Sigmoid colon (tissue), 7 donors: ENCODE measurements at places on chromosomes 2 and 18. TPM values are rescaled to one million over a fixed set of nuclear protein-coding genes. Genes with fewer than 3 reads are reported as not detected.
A peak's percentile ranks its signal among the peaks of the same experiment; 100 is the strongest.

DNA sequence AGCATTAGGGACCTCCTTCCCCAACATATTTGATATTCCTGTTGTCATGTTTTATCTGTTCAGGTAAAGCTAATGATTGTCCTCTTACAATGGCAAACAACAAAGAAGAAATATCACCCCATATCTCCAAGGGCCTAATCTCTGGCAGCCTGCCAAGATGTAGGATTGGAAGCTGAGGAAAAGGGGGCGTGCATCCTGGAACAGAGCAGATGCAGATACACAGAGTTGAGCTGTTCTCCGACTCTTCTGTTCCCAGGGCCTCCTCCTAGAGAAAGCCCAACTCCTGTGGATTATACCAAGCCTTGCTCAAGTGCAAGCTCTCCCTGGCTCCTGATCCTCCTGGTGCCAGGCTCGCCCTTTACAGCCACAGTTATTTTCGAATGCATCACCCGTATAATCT lies 35.2 kb upstream of the CD207 start:
- no peak for DNase-seq

The ARHGAP28 gene
- 4.3 TPM for total RNA-seq

DNA sequence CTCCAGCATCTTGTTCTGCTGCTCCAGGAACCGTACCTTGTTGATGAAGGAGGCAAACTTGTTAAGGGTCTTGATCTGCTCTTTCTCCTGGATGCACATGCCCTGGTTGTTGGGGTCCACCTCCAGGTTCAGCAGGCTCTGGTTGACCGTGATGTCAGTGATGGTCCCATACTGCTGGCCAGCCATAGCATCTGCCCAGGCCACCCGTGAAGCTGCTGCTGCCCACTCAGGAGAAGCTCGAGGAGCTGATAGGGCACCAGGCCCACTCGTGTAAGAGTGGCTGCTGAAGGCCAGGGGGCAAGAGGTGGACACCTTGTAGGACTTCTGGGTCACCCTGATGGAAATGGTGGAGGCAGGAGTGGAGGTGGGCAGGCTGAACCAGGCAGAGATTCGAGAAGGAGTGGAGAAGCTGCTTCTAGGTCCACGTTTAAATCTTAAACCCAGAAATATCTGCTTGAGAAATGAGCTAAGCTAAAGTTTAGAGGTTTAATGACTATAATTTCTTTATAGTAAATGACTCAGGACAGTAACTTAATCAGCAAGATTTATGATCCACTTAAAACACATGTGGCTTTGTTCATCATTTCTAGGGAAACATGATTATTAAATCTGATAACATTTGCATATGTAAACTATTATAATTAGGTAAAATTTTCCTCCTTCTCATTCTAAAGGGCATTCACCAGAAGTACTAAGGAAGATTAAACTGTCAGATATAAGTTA lies 358.7 kb upstream of the SETBP1 start:
- DNase-seq = no peak

- DNase-seq = no peak
Observed at GRCh38 chr2:179579800-179580199, 281.6 kb downstream of the ZNF385B start.

The KCNK3 gene
- total RNA-seq = 6.9 TPM

DNA sequence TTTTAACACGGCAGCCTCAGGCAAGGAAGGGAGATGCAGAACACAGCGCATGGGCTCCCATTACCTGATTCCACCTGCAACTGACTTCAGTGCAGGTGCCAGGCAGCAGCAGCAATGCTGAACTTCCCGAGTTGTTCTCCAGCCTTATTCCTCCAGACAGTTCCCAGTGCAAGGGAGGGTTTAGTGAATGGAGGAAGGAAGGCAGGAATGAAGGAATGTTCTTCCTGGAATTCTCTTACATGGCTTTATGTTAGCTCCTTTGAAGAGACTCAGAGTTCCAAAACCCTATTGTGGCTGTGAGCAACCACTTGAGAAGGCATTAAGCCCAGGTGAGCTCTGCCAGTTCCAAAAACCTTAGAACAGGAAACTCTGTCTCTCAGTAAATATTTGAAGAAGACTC lies 45.5 kb downstream of the SERPINB7 start:
- no peak for DNase-seq

GRCh38 chr2:171813126-171813525 lies 80.9 kb downstream of the SLC25A12 start:
- no peak for DNase-seq

The UPP2 gene
- total RNA-seq = not detected

GRCh38 chr2:23530206-23530908 lies 145.4 kb downstream of the KLHL29 start:
- DNase-seq = no peak

The CSRNP3 gene
- 6.6 TPM for total RNA-seq

The COL6A3 gene
- 233 TPM for total RNA-seq

DNA sequence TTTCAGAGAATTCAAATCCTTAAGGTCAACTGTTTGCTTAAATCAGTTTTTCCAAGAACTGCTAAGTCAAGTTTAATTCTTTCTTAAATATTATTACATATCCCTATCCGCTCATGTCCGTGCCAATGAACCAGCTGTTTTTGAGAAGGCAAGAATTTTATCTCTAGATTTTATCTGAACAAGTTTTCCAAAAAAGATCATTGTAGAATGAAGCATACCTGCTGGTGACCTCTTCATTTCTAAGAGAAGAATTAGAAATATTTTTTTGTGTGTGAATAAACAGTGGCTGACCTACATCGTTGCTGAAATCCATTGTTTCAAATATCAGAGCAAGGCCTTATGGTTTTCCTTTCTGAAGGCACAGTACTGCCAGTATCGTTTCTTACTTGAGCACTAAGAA lies 58.4 kb upstream of the RND3 start:
- DNase-seq = no peak

DNA sequence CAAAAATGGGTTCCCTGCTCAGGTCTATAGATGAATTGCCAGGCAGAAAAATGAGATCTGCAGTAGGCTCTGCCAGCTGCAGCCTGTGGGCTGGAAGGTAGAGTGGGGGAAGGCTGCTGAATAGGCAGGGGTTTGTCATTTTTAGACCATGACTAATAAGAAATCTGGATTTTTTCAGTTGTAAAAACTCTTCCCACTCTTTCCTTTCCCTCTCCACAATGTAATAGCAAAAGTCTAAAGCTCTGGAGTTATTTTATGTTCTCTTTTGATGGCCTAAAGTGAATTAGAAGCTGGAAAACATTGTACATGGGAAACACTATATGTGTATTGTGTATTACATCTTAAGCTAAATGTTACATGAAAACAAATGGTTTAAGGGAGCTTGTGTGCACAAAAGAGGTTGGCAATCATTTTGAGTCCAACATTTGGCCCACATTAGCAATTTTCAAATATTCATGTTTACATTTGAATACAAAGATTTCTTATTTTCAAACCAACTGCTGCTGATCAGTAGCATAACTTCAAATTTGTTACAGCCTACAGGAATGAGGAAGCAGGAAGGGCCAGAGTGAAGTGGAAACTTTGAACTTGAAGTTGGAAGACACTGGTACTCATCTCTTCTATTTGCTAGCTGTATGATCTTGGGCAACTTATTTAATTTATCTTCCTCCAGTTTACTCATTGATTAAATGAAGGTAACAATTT lies 407.1 kb downstream of the SLC4A3 start:
- DNase-seq = no peak

DNA sequence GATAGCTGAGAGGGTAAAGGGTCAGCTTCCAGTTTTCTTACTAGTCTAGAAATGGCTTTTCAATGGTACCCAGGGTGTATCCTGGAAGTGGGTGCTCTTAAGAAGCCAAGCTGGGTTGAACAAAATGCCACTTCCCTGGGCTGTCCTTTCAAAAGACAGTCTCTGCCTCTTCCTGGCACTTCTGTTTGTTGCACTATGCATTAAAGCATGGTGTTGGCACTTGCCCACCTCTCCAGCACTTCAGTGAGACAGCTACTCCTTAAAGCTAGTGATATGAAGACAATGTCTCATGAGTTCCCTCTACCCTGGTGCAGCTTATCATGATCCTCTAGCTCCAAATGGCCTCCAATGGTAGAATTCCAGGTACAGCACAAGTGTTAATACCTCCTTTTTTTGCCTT lies 74.3 kb upstream of the IGFBP5 start:
- DNase-seq = no peak

- no peak for DNase-seq
Observed at GRCh38 chr2:165897726-165898125, 55.9 kb downstream of the TTC21B start.

The SNTG2 gene
- 5.2 TPM for total RNA-seq

GRCh38 chr2:226934546-226935201 lies 98.8 kb downstream of the RHBDD1 start:
- no peak for DNase-seq

The ADD2 gene
- total RNA-seq = 1.3 TPM

DNA sequence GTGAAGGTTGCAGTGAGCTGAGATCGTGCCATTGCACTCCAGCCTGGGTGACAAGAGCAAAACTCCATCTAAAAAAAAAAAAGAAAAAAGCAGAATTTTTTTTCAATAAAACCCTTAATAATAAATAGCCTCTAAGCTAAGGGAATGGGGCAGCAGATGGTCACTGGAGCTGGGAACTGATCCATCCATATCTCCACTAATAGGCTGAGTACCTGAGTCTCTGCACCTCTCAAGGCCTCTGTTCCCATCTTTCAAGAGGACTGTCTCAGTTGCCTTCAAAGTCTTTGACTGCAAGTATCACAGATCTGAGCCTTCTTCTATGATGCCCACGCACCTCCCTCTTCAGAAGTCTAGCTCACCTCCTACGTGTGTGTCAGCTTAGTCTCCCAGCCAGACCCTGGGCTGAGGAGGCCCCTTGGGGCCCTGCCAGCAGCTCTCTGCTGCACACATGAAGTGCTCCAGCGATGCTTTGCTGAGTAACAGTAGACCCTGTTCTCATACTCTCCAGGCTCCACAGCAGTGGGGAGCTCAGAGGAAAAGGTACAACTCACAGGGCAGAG lies 32.9 kb downstream of the ST8SIA5 start:
- DNase-seq = no peak

The ANKRD36B gene
- 28.5 TPM for total RNA-seq

DNA sequence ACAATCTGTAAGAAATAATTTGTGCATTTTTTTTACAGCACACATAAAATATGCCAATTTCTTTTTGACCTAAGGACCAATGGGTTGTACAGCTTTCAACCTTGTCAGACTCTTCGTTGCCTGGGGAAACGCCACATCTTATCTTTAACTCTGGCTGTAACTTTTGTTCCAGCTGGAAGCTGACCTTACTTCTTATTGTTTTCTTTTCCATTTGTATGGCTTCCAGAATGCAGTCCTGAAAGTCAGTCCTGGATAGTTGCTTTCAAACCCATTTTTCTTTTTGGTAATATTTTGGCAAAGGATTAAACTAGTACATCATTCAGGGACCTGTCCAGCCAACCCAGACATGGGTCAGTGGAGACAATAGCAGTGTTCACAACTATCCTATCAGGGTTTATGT lies 686.5 kb upstream of the CDH2 start:
- DNase-seq = no peak

GRCh38 chr2:10864861-10865636 lies 46.7 kb upstream of the KCNF1 start:
- DNase-seq = no peak

GRCh38 chr2:169446452-169446851 lies 32.8 kb upstream of the BBS5 start:
- no peak for DNase-seq

GRCh38 chr2:204638471-204639194 lies 93.4 kb downstream of the PARD3B start:
- DNase-seq = no peak

GRCh38 chr18:25251068-25251467 lies 100.9 kb downstream of the ZNF521 start:
- no peak for DNase-seq

- no peak for DNase-seq
Observed at GRCh38 chr2:55910077-55910476, 13.5 kb downstream of the EFEMP1 start.

DNA sequence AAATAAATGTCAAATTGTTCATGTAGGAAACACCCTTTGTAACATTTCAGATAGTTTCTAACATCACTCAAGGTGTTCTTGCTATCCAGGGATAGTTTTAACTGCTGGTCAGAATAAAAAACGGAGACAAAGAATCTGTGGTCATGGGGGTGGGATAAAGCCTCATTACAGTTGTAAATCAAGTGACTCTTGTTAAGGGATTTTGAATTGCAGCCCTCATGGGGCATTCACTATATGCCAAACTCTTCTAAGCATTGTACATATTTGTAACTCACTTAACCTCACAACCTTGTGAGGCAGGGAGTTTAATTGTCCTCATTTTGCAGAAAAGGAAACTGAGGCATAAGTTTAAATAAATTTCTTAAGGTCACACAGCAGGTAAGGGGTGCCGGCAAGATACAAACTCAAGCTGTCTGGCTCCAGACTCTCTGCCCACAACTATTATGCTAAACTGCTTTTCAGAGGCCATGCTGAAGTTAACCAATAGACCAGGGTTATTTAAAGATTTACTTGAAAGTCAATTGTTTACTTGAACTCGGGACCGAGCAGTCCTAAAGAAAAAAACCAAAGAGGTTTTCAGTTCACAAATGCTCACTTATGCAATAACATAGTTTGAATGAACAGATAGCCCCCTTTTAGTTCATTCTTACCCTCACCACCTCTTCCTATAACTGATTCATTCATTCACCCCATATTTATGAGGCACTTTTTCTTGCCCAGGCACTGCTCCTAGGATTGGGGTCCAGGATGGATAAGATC lies 121.6 kb upstream of the FZD5 start:
- DNase-seq = no peak

DNA sequence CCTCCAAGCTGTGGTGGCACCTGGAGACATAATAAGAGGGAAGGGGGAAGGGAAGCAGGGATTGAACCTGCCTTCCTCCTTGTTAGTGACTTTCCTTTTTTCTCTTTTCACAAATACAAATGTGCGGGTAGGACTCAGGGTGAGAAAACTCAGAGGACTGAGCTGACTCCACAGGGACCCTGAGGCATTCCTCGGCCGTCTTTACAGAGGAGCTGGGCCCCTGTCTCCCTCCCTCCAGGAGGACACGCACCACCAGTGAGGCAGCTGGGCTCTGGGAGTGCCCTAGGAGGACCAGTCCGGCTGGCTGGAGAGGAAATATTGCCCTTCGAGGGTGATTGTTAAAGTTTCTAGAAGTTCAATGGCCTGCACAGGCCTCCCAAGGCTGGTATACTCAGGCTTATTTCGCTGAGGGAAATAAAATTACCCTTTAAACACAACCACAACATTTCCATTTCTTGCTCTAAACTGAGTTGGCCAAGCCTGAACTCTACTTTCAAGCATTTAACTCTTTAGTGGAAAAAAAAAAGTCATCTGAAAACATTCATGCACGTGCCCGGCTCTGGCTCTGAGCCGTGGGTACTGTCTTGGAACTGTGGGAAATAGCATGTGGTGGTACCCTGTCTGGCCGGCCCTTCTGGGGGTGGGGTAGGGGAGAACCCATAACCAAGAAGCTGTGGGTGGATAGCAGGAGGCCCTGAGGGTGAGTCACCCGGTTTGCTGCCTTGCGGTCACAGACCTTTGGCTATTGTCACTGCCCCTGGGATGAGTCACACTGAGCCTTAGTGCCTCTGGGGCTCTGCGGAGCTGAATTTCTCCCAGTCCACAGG lies 116.0 kb downstream of the COPS8 start:
- peak; percentile 67 for DNase-seq

The CCDC148 gene
- not detected for total RNA-seq

The SIX2 gene
- total RNA-seq = not detected
